ENCODE measurements at places on chromosomes 5 and 9.

DNA sequence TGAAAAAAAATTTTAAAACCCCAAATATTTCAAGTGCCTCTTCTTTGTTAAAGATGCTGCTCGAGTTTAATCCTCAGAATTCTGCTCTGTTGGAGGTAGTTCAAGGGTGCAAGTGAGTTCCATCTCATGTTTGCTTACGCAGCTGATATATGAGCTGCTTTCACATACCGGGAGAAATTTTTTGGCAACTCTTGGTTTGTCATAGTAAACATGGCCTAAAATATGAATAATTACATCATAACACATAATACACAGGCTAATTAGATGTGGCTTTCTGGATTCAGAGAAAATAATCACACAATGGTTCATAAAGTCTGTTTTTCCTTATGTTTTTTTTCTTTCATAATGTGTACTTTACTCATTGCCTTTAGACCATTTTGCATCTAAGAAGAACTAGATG lies 1134.1 kb downstream of the PTPRD start:
- DNase-seq = no peak

- DNase-seq = no peak
These were observed 8.1 kb upstream of the ZBED3 start for GRCh38 chr5:77095189-77095588.

DNA sequence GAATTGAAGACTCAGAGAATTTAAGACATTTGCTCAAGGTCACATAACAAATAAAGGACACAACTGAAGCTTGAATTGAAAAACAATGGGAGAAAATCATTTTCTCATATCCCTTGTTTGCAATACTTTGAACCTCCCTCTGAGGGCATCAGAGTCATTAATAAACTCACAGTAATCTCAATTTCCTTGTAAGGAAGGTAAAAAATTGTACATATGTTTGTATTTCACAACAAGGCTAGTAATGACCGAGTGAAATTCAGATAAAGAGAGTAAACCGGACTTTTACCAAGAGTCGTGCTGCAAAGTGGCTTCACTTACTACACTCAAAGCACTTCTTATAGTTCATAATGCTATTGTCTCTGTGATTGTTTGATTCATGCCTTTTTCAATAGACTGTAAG lies 665.0 kb downstream of the NR2F1-AS1 start:
- DNase-seq = no peak

DNA sequence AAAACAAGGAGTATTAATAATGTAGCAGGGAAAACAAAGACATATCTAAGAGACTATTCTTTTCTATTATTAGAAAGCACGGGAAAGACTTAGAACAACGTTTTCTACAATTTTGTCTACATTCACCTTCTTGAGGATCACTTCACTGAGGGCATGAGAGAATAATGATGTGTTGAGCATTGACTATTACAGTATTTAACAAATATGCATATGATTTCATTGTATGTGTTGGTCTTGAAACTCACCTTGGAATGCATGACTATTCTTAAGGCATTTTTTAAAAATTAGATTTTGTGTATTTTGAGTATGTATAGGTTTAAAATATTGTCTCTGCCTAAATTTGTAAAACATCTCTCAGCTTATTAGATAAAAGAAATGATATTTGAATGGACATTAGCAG lies 1.2 kb downstream of the FSD1L start:
- DNase-seq = no peak

GRCh38 chr5:149854866-149855265 lies 89.7 kb downstream of the PDE6A start:
- DNase-seq = no peak

DNA sequence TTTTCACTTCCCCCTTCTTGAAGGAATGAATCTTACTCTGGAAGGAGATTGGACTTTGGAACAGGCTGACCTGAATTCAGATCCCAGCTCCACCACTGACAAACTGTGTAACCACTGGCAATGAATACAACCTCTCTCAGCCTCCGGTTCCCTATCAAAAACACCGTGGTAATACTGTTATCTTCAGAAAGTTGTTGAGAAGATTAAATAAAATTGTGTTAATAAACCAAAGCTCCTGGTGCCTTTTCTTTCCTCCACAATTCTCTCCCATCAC lies 99.7 kb upstream of the RAI14 start:
- no peak for DNase-seq

- no peak for DNase-seq
These were observed 43.2 kb upstream of the ORM1 start for GRCh38 chr9:114279693-114280092.

- no peak for DNase-seq
These were observed 15.4 kb downstream of the TMEM268 start for GRCh38 chr9:114626415-114627020.

- no peak for DNase-seq
These were observed 136.2 kb downstream of the CFAP90 start for GRCh38 chr5:7714697-7715096.

DNA sequence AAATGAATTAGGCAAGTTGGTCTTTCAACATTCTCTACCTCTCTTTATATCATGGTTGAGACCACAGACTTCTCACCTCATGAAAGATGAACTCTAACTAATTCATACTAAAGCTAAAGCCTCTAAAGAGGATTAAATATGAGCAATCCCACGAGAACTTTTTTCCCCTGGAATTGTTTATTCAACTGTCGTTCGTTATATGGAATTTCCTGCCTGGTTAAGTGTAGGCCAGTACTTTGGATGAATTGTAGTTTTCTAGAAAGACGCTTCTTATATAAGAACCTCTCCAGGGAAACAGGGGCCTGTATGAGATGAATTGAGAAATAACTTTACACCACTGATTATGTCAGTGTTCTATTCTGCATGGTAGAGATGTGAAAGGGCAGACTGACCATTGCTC lies 42.9 kb downstream of the PDCD1LG2 start:
- DNase-seq = no peak

GRCh38 chr9:116959809-116960208 lies 272.7 kb downstream of the TRIM32 start:
- no peak for DNase-seq

GRCh38 chr5:138601444-138601843 lies 26.2 kb upstream of the HSPA9 start:
- DNase-seq = peak; percentile 7

- DNase-seq = no peak
These were observed 34.7 kb upstream of the MYO10 start for GRCh38 chr5:16970826-16971225.

DNA sequence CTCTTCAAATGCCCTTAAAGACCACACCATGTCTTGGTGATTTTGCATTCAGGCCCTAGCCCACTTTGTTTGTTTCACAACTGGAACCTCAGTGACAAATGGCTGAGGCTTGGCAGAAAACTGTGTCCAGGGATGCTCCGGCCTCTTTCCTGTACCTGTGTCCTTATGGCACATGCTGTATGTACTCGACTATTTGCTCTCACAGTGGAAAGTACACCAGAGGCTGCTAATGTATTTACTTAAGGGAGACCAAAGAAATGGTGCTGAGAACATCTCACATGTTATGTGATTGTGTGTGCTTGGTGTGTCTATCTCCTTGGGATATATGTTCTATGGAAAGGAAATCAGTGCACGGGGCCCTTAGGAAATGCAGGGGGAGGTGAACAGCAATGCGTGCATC lies 263.3 kb downstream of the GADD45G start:
- no peak for DNase-seq

- DNase-seq = no peak
These were observed 19.0 kb upstream of the NR5A1 start for GRCh38 chr9:124526174-124526573.

GRCh38 chr5:6601271-6601670 lies 31.6 kb downstream of the NSUN2 start:
- no peak for DNase-seq

GRCh38 chr9:80794197-80794596 lies 895.1 kb downstream of the TLE1 start:
- DNase-seq = no peak

GRCh38 chr5:179699616-179700237 lies 960 bp downstream of the CANX start:
- DNase-seq = no peak

GRCh38 chr5:78594610-78595457 lies 53.7 kb downstream of the LHFPL2 start:
- no peak for DNase-seq

GRCh38 chr9:7533376-7534090 lies 266.0 kb downstream of the DMAC1 start:
- DNase-seq = no peak

DNA sequence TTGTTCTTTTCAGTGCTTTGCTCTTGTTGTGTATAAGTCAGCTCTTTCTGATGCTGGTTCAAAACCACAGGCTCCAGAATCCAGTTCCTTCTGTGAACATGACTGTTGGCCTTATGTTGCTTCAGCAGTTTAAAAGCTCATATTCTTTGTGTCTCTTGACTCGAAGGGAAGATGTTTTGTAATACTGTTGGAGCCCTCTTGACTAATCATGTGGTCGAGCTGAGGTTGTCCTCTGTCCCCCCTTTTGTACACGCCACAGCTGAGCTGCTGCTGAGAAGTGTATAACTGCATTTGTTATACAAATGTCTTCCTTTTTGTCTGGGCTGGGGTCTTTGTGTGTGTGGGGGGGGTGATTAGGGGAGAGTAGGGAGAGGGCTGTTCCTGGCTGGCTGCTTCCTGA lies 35.8 kb downstream of the SLC36A1 start:
- DNase-seq = no peak

- DNase-seq = no peak
These were observed 59.0 kb upstream of the ZBTB43 start for GRCh38 chr9:126745574-126746411.

DNA sequence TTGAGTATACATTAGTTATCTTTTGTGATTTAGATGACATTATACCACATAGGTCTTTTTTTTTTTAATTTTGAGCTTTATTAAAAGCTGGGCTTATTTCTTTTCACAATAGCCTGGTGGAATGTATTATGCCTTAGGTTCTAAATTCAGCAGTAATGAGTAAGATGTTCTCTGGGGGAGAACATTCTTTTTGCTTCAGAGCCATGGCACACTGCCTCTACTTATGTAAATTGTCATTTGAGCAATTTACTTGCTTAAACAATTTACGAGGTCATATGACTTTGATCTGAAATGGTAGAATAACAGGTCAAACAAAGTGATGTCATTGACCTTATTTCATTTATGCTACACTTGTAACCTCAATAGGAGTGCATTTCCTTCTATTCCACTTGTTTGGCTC lies 154.2 kb downstream of the FOCAD start:
- DNase-seq = no peak

DNA sequence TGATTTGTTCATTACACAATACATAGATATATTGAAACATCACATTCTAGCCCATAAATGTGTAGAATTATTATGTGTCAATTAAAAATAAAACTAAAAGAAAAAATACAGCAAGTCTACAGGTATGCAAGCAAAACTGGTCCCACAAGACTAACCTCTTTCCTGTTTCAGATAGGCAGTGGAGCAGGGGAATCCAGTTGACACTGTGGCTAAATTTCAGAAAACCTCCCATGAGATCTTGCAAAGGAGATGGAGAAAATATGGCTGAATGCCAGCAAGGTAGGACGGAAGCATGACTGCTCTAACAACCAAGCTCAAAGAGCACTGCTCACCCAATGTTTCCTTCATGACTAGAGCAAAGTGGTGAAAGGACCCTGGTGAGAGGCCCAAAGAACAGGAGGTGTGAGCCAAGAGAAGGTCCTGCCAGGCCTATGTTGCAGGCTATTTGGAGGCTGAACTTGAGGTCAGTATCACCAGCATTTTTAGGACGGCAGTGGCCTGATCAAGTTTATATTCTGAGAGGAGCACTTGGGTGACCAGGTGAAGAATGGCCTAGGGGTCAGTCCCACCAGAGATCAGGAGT lies 1.1 kb upstream of the SH3TC2 start:
- no peak for DNase-seq

DNA sequence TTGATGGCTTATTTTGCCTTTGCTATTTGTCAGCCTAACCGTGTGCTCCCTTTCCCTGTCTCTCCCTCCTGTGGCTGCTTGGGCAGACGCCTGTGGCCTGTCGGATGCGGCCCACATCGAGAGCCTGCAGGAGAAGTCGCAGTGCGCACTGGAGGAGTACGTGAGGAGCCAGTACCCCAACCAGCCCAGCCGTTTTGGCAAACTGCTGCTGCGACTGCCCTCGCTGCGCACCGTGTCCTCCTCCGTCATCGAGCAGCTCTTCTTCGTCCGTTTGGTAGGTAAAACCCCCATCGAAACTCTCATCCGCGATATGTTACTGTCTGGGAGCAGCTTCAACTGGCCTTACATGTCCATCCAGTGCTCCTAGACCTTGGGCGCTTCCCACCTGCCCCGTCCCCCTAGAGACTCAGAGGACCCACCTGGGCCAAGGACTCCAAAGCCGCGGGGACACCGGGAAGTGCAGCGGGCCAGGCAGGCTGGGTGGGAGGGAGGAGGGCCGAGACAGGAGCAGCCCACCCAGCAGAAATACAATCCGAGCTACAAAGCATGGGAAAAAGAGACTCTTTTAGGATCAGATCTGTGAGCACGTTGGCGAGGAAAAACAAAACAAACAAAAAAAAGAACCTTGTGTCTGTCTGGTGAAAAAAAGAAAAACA lies 10.6 kb downstream of the NR2F1 start:
- DNase-seq = no peak

GRCh38 chr9:119160551-119160950 lies 208.7 kb downstream of the BRINP1 start:
- DNase-seq = no peak

DNA sequence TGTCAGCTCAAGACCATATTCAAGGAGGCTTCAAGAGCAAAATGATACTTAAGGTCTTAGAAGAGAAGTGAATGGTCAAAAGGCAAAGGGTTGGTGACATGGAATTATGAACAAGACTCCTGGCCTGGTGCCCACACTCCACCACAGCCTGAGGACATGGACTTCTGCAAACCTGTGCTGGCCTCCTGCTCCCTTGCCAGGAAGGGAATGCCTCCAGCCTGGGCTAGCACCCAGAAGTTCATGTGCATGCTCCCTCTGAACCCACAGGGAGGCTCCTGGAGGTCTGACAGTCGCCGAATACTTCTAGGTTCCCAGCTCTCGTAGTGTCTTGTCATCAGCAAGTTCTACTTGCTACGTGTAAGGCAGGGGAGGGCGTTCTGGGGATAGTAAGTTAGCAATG lies 156.7 kb downstream of the FSTL4 start:
- no peak for DNase-seq
